ENCODE measurements at places on chromosomes 4 and X.

GRCh38 chr4:180571516-180572055 is 1671.6 kb upstream of the TENM3 start:
- DNase-seq, result no peak

DNA sequence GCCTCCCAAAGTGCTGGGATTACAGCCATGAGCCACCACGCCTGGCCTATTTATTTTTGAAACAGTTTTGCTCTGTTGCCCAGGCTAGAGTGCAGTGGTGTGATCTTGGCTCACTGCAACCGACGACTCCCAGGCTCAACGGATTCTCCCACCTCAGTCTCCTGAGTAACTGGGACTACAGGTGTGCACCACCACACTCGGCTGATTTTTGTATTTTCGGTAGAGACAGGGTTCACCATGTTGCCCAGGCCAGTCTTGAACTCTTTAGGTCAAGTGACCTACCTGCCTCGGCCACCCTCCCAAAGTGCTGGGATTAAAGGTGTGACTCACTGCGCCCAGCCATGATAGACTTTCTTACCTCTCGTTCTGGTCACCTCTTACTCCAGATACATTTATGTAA is 124.0 kb downstream of the UBE2K start:
- DNase-seq, result no peak

DNA sequence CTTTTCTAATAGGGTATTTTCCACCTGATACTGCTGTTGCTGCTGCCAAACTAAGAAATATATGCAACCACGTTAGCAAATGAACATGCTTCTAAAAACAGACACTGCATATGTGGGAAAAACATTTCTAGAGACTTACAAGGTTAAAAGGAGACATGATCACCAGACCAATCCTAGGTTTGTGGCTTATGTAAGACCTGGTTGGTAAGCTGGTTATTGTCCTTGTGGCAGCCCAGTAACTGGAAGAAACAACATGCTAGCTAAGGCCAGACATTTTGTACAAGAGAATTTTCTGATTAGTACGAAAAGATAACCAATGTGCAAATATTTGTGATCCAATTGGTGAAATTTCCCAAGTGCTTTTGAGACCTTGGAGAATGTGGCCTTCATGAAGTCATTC is 112.0 kb downstream of the AFF2 start:
- DNase-seq, result no peak

- DNase-seq, result no peak
These were observed 14.1 kb upstream of the RTL3 start for GRCh38 chrX:78673246-78673645.

DNA sequence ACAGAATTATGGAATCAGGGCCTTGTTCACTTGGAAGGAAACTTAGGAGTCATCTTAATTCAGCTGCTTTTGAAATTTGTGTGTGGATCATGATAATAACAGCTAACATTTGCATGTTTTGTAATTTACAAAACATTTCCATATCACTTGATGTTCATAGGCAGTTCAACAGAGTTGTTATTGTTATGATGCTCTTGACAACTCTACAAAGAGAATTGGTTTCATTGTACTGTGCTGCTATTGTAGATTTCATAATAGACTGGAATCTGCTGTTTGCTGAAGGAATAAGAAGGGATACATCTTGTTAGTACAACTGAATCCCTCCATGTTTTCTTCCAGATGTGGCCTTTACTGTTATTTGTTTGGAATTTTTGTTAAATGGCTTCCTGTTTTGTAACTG is 83.5 kb downstream of the CNKSR2 start:
- no peak for DNase-seq

- DNase-seq, result no peak
These were observed 60.7 kb upstream of the FAM9A start for GRCh38 chrX:8861908-8862307.

DNA sequence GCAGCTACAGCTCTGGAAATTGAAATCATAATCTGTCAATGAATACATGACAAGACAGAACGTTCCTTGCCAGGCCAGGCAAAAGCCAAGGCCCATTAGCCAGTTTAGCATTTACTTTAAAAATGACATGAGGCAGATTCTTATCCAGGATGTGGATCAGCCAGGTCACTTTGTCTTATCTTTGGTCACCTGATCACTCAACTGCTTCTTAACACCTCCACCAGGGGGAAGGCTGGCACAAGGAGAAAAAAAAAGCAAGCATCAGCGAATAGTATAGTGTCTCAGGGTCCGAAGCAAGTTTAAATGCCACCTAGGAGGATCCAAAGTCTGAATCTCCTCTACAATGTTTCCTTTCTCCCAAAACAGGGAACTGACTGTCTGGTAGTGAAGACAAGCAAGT is 18.8 kb downstream of the ATP1B4 start:
- peak; percentile 40 for DNase-seq

GRCh38 chr4:47926667-47927258 is 12.4 kb upstream of the NFXL1 start:
- peak; percentile 77 for DNase-seq

GRCh38 chrX:125810856-125811255 is 355.2 kb downstream of the DCAF12L2 start:
- no peak for DNase-seq

GRCh38 chrX:50736656-50737055 is 77.3 kb downstream of the SHROOM4 start:
- no peak for DNase-seq

GRCh38 chr4:86592553-86593249 is 1.4 kb upstream of the PTPN13 start:
- no peak for DNase-seq

- no peak for DNase-seq
These were observed 87.0 kb downstream of the ANXA3 start for GRCh38 chr4:78638337-78639172.

- no peak for DNase-seq
These were observed 2138.8 kb downstream of the PCDH7 start for GRCh38 chr4:32858971-32859370.

DNA sequence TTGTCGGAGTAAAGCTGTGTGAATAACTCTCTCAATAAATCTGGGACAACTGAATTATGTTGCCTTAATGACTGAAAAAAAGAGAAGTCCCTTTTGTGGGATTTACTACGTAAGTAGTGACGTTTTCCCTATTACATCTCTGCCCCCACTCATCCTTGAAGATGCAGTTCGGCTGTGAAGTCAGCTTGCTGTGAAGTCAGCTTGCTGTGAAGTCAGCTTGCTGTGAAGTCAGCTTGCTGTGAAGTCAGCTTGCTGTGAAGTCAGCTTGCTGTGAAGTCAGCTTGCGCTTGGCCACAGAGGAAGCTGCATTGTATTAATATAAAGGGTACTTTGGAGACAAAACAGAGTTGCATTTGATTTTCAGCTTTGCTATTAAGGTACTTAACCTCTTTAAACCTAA is 8.0 kb upstream of the VAMP7 start:
- DNase-seq, result no peak

DNA sequence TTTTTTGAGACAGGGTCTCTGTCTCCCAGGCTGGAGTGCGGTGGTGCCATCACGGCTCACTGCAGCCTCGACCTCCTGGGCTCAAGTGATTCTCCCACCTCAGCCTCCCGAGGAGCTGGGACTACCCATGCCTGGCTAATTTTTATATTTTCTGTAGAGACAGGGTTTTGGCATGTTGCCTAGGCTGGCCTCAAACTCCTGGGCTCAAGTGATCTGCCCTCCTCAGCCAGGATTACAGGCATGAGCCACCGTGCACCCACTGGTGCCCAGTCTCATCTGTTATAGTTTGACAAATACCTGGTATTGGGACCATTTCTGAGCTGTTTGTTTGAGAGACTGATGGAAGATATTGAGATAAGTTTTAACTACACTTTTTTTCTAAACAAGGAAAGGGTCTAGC is 57.5 kb upstream of the SMIM10 start:
- no peak for DNase-seq

DNA sequence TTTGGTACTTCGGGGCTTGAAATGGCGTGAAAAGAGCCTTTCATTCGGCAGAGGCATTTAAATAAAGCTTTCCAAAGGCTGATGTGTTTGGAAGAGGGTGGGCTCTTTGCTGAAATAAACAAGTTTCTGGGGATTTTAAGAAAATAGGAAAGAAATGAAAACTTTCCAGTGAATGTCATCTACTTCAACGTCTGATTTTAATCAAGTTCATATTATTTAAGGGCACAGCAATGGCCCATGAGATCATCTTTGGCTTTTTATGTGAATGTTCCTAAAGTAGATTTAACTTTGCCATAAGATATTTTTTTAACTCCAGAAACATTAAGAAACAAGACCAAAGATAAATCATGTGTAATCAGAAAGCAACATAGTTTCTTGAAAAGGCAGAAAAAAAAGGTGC is 69.8 kb upstream of the TTC29 start:
- DNase-seq, result no peak

DNA sequence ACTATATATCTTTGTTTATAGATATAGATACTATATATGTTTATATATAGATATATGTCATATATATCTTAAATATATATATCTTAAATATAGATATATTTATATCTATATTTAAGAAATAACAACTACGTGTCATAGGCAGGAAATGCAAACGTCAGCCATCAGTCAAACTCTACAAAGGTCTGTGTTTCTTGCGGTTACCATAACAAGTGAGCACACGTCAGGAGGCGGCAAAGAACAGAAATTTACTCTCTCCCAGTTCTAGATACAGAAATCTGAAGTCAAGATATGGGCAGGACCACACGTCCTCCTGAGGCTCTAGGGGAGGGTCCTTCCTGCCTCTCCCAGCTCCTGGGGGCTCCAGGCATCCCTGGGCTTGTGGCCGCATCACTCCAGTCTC is 6.5 kb downstream of the PLCXD1 start:
- no peak for DNase-seq

- DNase-seq, result no peak
These were observed 919.1 kb upstream of the PCDH10 start for GRCh38 chr4:132230025-132230424.

DNA sequence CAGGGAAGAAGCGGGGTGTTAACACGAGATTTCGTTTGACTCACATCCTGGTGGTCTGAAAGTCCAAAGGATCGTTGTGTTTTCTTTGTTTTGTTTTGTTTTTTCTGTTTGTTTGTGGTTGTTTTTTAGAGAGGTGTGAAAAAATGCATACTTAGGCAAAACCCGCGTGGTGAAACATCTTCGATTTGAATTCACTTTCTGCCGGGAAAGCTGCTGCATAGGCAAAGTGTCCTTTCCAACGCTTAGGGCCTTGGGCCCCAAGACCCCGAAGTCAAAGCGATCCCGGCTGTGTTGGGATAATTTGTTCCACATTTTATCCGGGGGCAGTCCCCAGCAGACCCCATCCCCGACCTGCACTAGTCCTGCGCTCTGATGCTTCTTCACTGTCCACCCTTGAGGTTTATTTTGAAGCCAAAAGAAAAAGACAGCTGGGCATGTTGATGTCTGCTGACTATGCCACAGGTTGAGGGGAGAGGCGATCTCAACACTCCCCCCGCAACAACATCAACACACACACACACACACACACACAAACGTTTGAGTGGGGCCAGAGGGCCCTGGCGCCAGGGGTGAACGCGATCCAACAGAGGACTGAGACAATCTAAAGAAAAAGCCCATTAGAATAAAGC is 2.0 kb downstream of the MSX1 start:
- DNase-seq, result no peak

DNA sequence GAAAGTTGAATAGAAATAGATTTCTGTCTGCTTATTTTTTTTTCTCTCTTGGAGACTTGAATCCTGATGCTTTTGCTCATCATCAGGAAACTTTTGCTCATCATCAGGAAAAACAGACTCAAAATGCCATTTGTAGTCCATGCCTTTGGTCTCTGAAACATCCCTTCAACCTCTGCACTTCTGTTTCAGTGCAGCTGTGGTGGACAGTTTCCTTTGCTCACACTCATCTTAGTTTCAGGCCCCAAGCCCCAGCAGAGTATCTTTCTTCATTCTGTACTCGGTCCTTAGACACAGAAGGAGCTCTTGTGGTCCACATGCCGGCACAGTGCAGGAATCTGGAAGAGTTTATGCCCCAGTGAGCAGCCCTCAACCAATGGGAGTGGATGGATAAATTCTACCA is 337.9 kb downstream of the PPP3CA start:
- no peak for DNase-seq

- DNase-seq, result no peak
These were observed 173.8 kb downstream of the CAMK2D start for GRCh38 chr4:113587640-113588275.

DNA sequence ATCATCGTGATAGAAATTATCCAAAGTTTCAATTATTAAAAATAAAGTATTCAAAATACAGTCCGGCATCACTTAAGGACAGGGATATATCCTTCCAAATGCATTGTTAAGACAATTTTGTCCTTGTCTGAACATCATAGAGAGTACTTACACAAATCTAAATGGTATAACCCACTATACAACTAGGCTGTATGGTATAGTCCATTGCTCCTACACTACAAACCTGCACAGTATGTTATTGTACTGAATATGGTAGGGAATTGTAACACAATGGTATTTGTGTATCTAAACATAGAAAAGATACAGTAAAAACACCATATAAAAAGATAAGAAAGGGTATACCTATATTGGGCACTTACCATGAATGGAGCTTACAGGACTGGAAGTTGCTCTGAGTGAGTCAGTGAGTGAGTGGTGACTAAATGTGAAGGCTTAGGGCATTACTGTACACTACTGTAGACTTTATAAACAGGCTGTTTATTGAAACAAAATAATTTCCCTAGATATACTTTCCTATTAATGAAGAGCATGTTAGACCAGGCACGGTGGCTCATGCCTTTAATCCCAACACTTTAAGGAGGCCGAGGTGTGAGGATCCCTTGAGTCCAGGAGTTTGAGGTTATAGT is 44.8 kb upstream of the PTPN13 start:
- DNase-seq, result no peak

- DNase-seq, result no peak
These were observed 333.8 kb downstream of the C4orf33 start for GRCh38 chr4:129429581-129430320.

DNA sequence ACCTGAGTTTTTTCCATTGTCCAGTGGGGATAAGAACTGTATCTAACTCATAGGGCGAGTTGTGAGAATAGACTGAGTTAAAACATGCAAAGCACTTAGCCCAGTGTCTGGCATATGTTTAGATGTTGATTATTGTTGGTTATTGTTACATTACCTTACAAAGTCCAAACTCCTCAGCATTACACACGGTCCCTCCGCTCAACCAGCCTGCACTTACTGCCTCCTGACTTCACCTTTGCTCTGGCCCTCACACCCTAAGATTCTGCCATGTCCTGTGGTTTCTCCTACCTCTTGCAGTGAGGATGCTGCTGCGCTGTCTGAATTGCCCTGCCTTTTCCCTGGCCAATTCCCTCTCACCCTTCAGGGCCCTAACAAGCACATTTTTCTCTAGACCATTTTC is 302.2 kb upstream of the GALNT7 start:
- DNase-seq, result no peak

DNA sequence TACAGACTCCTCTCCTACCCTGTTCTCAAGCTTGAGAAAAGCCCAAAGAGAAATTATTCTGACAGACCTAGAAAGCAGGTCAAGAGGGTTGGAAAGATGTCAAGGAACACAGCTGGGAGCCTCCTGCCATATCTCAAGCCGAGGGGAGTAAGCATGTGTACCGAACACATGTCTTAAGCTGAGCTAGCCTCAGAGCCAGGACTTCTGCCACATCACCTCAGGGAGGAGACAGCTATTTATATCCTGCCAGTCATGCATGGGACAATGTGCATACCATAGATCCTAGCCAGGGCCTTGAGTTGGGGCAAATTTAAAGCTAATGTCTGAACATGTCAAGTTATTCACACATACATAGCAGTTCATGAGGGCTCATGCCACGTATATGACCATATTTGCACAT is 11.8 kb downstream of the TMEM31 start:
- DNase-seq, result no peak
